ENCODE measurements at places on chromosomes 7 and 10.

DNA sequence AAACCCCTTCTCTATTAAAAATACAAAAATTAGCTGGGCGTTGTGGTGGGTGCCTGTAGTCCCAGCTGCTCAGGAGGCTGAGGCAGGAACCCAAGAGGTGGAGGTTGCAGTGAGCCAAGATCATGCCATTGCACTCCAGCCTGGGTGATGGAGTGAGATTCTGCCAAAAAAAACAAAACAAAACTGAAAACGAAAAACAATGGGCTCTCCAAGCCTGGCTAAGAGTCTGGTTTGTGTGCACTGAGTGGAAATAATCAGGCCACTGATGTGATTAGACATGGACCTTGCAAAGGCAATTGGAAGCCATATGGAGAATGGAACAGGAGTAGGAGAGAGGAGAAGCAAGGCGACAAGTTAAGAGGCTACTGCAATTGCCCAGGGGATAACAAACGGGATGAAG lies 60.1 kb upstream of the GSDME start:
- no peak for DNase-seq

DNA sequence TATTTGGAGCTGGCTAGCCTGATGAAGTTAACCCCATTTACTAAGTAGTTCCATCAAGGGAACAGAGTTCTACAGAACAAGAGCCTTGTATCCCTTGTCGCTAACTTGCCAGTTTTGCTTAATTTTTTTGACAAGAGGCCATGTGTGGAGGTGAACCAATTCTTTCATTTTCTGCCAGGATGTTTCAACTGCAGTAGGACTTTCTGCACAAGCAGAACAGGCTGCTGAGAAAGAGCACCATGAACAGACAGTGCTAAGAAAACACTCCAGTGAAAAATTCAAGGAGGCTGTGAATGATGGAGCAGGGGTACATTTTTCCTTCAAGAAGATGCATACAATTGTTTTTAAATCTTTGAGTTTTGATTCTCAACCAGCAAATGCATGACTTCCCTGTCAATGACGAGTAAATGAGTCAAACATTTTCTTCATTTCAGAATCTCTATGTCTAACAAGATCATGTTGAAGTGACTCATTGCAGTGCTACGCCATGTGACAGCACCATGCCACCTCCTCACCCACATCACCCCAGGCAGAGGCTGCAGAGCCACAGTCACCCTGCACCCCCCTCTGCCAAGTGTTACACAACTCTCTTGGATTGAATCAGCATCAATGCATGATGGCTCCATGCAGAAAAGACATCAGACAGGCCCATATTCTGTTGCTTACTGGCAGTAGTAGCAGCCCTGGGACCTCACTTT lies 193.1 kb downstream of the COBL start:
- DNase-seq: peak; percentile 26

DNA sequence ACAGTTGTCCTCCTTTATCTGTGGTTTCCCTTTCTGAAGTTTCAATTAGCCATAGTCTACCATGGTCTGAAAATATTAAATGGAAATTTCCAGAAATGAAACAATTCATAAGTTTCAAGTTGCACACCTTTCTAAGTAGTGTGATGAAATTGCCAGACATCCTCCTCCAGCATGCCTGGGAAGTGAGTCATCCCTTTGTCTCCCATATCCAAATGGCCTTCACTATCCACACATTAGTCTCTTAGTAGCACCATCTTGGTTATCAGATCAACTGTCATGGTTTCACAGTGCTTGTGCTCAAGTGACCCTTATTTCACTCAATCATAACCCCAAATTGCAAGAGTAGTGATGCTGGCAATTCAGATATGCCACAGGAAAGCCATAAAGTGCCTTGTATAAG lies 83.4 kb upstream of the PPP1R9A start:
- no peak for DNase-seq

DNA sequence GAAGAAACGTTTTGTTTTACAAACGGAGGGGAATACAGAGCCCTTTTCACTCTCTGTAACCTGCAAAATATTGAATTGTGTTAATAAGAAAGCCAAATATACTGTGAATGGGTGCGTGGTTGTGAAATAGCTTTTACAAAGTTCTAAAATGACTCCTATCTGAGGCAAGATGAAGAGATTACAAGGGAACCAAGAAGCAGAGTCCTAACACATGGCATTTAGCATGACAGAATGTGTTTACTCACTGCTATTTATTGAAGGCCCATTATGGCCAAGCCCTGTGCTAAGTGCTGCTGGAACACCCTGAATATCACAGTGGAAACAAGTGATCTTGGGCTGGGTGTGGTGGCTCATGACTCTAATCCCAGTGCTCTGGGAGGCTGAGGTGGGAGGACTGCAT lies 12.9 kb downstream of the JCAD start:
- DNase-seq: no peak

DNA sequence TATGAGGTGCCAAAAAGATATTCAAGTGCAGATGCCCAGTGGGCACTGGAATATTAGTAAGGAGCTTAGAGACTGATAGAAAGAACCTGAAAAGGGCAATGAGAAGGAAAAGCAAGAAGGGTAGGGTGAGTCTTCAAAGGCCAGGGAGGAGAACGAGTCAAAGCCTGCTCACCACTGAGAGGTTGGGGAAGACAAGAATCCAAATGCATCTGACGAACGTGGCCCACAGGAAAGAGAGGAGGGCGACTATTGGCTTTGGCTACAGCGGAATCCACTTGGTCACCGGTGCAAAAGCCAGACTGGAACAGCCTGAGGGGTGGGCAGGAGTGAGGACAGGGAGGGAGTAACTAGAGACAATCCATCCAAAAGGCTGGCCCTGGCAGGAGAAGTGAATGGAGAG lies 216.7 kb upstream of the KLF14 start:
- no peak for DNase-seq
